ENCODE measurements at places on chromosomes 5 and 9. TPM values are rescaled to one million over a fixed set of nuclear protein-coding genes. Genes with fewer than 3 reads are reported as not detected.

PCDHGA7 gene
- not detected for polyA plus RNA-seq

SLC4A9 gene
- not detected for polyA plus RNA-seq

ENTPD8 gene
- 62.8 TPM for polyA plus RNA-seq

TLR4 gene
- 0.89 TPM for polyA plus RNA-seq

PSAT1 gene
- polyA plus RNA-seq = 1.8 TPM

RAB3C gene
- 6.5 TPM for polyA plus RNA-seq

FAM221B gene
- not detected for polyA plus RNA-seq

ATP10B gene
- 24.9 TPM for polyA plus RNA-seq

NR6A1 gene
- 2.3 TPM for polyA plus RNA-seq

OLFM1 gene
- 1.4 TPM for polyA plus RNA-seq

CCNO gene
- not detected for polyA plus RNA-seq

LOX gene
- 0.81 TPM for polyA plus RNA-seq

TAF11L10 gene
- not detected for polyA plus RNA-seq

TLE1 gene
- polyA plus RNA-seq = 28.6 TPM
